Cerebellar cortex (tissue), 1 donor: ENCODE measurements at places on chromosomes 4 and X.
A peak's percentile ranks its signal among the peaks of the same experiment; 100 is the strongest.

DNA sequence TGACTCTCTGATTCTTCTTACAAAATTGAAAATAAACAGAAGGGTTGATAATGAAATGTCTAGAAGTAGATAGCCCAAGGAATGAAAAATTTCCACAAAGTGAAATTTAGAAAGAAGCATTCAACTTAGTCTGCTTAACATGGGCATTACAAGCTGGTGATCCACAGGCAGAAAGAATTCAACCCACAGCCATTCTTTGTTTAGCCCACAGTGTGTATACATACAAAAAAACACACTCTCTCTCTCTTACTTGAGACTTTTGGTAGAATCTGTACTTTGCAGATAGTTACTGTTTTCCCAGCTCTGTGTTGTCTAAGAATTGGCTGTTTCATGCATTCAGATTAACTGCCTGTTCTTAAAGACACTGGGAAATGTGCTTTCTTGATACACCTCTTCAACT, 159.8 kb downstream of the SLC4A4 start:
- DNase-seq: no peak

DNA sequence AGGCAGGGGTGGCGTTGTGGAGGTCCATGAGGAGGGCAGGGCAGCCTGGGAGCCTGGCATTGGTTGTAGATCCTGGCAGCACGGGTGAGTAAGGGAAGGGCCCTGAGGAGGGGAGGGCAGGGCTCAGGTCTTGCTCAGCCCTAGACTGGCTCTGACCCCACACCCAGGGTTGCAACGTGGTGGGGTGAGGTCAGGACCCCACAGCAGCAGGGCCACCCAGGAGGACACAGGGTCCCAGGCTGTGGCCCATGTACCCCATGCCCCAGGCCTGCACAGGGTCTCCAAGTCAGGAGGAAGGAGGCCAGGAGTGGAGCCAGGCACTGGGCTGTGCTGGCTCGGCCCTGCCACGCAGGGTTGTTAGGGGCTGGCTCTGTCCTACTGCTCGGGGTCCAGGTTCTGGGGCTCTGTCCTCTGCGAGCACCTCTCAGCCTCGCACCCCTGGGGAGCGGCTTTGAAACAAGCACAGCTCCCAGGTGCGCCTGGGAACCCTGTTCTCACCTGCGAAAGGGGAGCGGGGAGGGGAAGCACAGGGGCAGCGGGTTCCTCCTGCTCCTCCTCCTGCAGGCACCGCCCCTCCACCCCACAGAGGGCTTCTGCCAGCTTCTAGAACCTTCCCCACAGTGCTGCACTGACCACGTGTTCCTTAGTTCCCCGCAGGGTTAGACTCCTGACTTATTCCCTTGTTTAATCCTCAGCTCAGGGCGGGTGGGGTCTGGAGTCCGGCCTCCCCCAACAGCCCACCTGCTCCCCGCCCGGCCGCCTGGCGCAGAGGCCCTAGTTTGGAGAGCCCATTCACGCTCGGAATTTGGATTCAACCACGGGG, 20.4 kb downstream of the MSANTD1 start:
- DNase-seq: no peak

DNA sequence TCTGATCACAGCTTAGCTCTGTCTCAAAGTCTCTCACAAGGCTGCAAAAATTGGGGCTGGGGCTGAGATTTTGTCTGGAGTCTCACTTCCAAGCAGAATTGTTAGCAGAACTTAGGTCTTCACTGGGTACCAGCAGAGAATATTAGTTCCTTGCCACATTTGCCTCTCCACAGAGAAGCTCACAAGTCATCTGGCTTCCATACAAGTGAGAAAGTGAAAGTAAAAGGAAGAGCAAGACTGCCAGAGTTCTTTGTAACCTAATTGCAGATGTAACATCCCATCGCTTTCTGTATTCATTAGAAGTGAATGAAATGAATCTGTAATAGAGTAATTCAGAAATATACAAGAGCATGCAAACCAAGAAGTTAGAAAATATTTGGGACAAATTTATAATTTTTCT, 624.1 kb upstream of the GNPDA2 start:
- DNase-seq: peak; percentile 14

GRCh38 chr4:100317032-100317864, 127.0 kb upstream of the DDIT4L start:
- peak; percentile 51 for DNase-seq

DNA sequence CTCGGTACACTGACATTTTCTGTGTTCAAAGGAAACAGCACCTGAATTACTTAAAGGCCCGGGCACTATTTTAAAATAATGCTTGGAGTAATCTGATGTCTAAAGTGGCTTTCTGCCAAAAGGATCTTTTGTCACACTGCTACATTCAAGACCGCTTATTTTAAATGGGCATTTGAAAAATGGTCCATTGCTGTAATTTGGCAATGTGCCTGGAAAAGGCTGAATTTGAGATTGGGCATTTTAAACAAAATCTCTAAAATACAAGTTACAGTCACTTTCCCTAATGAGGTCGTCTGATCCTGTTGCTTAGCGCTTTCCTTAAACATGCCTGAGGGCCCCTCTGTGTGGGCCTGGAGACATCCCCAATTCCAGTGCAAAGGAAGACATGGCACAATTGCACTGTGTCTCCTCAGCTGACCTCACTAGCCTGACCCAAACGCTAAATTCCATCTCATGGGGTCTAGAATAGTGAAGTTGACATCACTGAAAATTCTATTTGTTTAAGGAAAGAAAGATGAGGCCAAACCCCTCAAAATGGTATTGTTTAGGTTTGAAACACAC, 214.2 kb downstream of the GPC3 start:
- DNase-seq: no peak

- DNase-seq: no peak
These were observed 70.0 kb upstream of the SHISA3 start for GRCh38 chr4:42327323-42327722.

GRCh38 chr4:80076681-80077080, 3.7 kb upstream of the ANTXR2 start:
- no peak for DNase-seq

DNA sequence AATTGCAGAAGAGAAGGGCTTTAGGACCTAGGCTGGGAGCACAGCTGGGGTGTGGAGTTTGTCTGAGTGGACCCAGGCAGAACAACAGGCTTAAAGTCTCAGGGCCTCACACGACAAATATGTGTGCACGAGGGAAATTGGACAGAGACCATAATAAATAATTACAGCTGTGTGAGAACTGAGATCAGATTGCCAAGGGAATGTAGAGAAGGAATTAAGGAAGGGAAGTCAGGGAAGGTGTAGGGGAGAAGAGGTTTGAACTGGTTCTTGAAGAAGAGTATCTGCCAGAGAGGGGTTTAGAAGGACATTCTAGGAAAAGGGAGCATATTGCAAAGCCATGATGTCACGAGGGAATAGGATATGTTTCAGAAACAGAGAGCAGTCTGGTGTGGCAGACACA, 120.7 kb upstream of the TSPAN5 start:
- no peak for DNase-seq

- DNase-seq: no peak
These were observed 31.4 kb downstream of the VCX2 start for GRCh38 chrX:8139716-8140115.

DNA sequence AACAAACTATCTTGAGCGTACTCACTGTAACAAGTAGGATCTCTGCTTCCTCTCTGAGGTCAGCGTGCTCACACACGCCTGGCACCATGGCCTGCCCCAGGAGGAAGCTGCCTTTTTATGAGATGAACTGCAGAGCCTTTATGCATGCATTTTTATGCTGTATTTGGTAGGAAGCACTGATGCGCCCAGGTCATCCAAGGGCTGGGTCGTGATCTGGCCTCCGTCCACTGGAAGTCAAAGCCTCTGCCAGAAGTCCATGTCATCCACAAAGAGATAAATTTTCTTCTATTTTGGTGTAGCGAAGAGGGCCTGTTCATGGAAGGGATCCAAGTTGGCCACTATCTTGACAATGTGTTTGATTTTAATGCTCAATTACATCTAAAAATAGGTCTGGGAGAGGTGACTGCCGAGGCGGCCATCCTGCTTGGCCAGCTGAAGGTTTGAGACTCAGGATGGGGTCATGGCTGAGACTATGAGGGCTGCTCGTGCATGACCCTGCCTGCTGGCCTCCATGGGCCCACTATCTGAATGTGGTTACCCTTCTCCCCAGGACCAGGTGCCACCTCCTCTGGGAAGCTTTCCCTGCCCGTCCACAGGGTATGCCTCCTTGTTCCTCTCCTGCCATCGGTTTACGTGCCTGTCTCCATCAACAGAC, 50.3 kb downstream of the HTRA3 start:
- peak; percentile 74 for DNase-seq
